NCI-H1694 treated with DMSO at 0.1 percent for 48 hours (cell line): ENCODE measurements at places on chromosomes 1 and 21.

- no peak for DNase-seq
These were observed 118.8 kb upstream of the IRF2BP2 start for GRCh38 chr1:234728740-234729139.

DNA sequence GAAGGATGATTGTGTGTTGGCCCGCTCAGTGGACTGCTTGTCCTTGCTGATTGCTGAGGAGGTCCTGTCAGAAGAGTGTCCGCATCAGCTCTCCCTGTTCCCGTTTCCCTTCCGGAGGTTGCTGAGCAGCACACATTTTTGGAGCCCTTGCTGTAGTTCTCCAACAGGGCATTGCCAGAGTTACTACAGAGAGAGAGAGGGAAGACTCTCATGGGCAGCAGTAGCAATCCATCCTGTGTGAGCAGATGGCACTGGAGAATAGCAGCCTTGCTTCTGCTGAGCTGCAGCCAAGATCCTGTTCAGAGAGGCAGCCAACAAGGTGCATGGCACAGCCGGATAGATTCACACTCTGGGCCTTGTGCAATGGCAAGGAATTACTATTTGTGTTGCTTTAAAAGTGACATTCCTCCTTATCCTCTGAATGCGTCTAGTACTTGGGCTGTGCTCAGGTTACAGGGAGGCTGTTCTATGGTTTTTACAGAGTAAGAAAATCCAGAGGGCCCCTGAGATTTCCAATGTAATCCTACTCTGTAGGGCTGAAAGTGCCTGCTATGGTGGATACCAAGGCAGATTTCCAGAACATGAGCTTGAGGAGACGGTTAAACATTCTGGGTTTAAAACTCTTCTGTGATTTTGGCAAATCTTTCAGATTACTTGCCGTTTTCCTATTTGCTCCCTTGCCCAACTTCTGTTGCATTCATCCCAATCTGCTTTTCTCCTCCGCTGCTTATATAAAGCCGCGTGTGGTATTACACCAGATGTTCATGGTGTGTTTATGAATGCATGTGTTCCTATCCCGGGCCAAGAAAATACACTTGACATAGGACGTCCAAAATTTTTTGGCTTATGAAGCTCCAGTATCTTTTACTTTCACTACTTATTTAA lies 27.4 kb downstream of the AK4 start:
- peak; percentile 97 for DNase-seq

DNA sequence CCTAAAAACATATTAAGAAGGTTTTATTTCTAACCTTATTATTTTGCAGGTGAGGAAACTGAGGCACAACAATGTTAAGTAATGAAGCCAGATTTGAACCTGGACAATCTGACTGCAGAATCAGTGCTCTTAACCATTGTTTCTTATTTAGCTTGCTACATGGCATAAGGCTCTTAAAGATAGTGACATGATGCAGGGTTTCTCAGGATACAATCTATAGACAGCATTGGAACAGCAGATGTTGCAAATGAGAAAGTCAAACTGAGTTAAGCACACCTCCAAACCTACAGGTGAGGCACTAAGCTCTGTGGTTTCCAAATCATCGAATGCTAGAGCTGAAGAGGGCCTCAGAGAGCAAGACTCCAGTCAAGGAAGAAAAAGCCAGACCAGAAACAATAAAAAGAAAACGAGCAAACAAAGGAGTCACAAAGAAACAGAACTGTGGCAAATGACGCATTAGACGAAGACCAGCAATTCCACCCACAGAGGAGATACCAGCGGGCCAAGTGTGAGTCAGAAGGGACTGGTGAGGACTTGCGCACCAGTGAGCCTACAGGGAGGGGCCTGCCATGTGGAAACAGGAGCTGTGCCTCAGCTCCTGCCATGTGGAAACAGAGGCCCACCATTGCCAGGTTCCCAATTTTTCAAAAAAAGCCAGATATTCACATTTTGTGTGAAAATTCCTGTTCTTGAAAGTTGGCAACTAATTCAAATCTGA lies 14.4 kb downstream of the CD58 start:
- DNase-seq, result no peak

GRCh38 chr1:156498432-156499193 lies 2.0 kb downstream of the MEF2D start:
- DNase-seq, result no peak

DNA sequence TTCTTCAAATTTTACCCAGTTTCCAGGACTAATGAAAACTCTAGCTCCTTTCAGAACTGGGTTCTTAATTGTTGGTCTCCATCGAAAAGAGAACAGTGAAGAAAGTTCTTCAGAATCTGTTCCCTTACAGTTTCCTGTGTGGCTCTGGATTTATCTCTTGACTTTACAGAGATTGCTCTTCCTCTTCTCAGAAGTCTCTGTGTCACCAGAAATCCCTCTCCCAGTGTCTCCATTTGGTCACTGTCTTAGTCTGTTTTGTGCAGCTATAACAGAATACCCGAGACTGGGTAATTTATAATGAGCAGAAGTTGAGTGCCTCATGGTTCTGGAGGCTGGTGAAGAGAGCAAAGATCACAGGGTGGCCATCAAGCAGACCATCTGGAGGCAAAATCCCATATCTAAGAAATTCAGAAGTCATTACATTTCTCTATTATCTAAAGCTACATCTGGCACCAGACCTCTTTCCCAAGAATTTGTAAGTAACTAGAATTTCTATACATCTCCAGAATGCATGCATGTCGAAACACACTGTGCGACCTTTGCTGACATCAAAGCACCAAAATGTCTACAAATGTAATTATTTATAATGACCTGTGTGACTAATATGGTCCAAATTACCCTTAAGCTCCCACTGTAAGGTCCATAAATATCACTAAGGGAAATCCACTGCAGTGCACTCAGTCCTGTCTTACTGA lies 65.4 kb upstream of the KRTAP19-8 start:
- no peak for DNase-seq

DNA sequence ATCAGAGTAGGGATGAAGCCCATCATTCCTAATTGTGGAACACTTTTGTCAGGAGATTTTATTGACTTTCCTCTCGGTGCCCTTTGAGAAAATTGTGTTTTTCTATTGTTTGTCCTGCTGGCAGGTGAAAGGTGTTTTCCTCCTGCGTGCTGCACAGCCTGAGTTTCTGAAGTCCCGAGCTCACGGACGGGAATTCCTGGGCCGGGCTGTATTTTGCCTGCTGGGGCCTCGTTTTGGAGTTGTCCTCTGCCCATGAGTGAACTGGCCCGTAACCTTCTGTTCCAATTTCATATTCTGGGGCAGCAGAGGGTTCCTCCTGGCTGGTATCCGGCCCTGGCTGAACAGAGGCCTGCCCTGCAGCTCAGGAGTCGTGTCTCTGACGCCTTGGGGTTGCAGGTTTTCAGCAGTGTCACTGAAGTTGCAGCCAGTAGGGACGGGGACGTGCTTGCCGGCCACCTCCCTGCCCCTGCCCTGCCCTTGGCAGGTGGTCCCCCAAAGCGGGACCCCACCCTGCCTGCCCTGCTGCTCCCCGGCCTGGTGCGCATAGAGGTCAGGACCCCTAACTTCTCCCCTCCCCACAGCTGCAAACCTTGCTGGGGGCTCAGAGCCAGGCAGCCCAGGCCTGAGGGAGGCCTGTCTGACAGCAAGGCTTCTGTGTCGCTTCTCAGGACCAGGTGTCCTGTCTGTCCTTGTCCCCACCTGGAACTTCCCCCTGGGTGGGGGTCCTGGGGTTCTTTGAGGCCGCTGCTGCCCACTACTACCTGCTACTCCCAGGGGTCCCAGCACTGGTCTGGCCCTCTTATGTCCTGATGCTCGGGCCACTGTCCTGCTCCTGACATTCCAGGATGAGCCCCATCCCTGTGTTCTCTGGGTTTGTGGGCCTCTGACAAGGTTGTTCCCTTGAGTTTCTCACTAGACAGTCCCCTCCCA lies 49.0 kb downstream of the SLX9 start:
- no peak for DNase-seq

- no peak for DNase-seq
These were observed 41.2 kb upstream of the ZC3H12A start for GRCh38 chr1:37433171-37433570.

- DNase-seq, result no peak
These were observed 39.2 kb upstream of the LRRC8D start for GRCh38 chr1:89781494-89782126.

GRCh38 chr1:114334297-114334696 lies 176.7 kb downstream of the TRIM33 start:
- no peak for DNase-seq

GRCh38 chr21:42113926-42114409 lies 42.9 kb downstream of the UMODL1 start:
- DNase-seq, result peak; percentile 10
